ENCODE measurements at places on chromosomes 1 and 21.

DNA sequence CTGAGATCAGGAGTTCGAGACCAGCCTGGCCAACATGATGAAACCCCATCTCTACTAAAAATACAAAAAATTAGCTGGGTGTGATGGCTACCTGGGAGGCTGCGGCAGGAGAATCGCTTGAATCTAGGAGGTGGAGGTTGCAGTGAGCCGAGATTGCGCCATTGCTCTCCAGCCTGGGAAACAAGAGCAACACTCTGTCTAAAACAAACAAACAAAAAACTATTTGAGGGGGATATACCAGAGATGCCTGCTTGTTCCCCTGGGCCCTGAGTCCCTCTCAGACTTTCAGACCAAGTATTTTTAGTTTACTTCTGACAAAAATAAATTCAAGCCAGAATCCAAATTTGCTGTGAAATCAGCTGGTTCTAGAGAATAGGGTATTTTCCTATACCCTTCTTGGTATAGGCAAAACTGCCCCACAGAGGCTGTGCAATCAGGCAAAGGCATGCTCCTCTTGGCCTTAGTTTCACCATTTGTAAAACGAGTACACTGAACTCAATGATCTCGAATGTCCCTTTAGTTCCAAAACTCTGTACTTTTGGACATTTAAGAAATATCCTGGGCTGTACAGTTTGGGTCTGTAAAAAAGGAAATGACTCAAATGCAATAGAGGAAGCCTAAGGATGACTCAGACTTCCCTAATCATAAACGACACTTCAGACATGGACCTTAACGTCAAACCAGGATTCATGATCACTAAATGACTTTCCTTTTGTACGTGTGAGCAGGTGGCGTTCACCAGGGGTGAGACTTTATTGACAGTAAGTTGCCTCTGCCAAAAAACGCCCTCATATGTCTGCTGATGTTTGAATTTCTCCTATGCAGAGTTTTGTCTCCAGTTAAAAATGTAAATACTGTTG, 16.1 kb downstream of the ENSA start:
- peak; percentile 91 for DNase-seq

GRCh38 chr1:11885916-11886315, 27.2 kb upstream of the NPPB start:
- no peak for DNase-seq

- DNase-seq, result no peak
Measured at GRCh38 chr1:204835737-204836136, 34.9 kb upstream of the NFASC start.

GRCh38 chr1:147156642-147157041, 15.6 kb downstream of the PRKAB2 start:
- DNase-seq, result no peak

DNA sequence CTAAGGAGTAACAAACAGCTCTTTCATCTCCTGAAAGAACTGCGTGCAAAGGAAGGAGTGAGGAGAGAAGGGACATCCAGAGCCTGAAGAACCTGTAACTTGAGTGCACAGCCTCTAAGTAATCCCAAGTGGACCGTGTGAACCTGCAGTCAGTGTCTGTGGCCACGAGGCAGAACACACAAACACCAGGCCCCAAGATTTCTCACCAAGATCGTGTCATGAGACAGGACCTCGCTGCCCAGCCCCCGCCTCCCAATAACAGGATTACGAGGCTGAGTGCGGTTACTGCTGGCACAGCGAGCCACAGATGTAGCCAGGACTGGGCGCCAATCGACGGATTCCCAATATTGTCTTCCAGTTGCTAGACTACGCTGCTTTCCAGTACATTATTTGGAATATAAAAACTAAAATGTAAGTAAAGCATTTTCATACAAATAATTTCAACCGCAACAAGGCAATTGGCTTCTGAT, 101.3 kb upstream of the SLC25A33 start:
- no peak for DNase-seq

DNA sequence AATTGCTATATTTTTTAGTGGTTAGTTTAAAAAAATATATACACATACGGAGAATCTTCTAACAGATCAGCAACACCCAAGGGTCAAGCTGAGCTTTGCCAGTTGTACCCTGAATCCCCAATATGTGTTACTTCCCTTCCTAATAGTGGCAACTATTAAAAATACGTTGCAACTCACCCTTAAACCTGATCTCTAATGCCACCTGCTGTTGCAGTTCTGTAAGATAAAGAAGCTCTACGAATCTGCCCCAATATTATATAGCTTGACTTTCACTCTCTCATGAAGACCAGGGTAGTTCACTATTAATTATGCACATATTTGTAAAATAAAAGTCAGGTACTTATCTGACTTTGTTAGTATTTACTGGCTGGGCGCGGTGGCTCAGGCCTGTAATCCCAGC, 58.4 kb downstream of the ASH1L start:
- DNase-seq, result no peak

GRCh38 chr1:61222240-61222639, 139.9 kb downstream of the NFIA start:
- no peak for DNase-seq

DNA sequence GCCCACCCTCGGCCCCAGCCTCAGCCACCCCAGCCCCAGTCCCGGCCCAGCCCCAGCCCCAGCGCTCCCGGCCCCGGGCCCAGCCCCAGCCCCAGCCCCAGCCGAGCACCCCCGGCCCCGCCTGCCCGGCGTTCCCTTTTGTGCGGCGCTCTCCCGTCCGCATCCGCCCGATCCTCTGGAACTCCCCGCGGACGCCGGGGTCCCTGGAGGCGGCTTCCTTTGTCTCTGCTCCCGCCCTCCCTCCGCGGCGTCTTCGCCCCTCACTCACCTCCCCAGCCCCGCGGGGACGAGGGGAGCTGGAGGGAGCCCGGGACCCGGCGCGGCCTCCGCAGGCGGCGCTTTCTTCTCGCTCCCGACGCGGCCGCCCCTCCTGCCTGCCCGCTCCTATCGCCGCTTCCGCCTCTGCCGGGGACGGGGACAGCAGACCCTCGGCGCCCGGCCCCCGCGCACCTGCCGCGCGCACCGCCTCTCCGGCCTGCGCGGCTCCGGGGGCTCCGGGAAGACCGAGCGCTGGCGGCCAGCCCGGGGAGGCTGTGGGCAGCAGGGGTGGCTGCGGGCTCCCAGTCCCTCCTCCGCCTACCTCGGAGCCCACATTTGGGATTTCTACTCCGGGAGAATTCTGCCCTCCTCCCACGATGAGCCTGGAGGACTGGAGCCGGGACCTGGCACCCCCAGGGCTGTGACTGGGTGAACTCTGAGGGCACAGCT, 14.0 kb downstream of the AGRN start:
- no peak for DNase-seq

DNA sequence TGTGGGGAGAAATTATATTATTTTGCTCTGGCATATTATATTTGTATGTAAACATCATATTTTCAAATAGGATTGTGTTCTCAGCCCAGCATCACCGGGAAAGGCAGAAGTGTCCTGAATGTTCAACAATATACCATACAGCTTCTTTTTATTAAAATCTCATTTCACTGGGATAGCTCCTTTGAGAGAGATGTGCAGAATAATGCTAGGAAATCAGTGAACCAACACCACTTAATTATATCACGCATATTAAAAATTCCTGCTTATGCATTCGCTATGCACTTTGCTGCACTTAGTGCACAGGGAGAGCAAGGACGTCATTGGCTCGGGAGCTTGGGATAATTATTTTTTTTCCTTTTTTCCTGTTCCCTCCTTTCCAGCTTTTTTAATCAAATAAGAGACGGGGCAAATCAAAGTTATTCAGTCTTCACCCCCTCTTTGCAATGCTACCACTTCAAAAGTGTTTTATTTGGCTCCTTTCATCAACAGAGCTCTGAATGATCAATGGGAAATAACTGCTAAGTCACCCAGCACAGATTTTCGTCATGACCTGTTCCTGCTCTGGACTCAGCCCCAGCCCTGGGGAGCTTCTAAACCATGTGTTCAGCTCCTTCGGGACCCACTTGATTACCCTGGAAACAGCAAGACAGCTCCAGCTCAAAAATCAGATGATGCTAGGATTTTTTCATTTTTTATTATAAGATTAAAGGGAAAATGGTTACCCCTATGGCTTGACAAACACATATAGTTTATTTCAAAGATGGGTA, 165.5 kb upstream of the DUSP10 start:
- no peak for DNase-seq

DNA sequence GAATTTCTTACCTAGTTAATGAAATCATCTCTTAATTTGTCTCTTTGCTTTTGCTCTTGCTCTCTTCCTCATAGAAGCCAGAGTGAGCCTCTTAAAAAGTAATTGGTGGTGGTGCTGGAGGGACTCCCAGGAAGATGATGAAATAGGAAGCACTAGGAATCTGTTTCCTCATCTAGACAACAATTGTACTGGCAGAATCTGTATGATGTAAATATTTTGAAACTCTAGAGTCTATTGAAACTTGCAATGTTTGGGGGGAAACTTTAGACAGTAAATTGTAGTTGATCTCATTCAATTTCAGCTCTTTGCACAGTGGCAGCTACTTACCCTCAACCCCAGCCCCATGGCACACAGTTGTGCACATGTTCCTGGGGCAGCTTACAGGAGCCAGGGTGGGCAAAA, 10.6 kb downstream of the RGSL1 start:
- DNase-seq, result no peak
